Activated CD4-positive, alpha-beta T cell treated with anti-CD3 and anti-CD28 coated beads, Interleukin-2, amount 10 ng/mL, durations not matched to agents 7 days and 5 days (primary cell): ENCODE measurements at places on chromosomes 2 and 18. TPM values are rescaled to one million over a fixed set of nuclear protein-coding genes. Genes with fewer than 3 reads are reported as not detected.
A peak's percentile ranks its signal among the peaks of the same experiment; 100 is the strongest.

Gene UXS1
- total RNA-seq: 85.0 TPM

GRCh38 chr2:17717666-17718065, 35.9 kb downstream of the SMC6 start:
- no peak for DNase-seq

- DNase-seq: no peak
Measured at GRCh38 chr2:195364015-195364965, 292.7 kb upstream of the SLC39A10 start.

- DNase-seq: peak; percentile 74
Measured at GRCh38 chr18:58505181-58505580, 123.7 kb downstream of the ALPK2 start.

Gene TRIM43
- total RNA-seq: not detected

Gene UGT1A10
- not detected for total RNA-seq

Gene GDF7
- not detected for total RNA-seq

- no peak for DNase-seq
Measured at GRCh38 chr18:30623401-30624065, 419.0 kb downstream of the DSC3 start.
